ENCODE measurements at places on chromosomes 1 and 21.

- no peak for DNase-seq
Observed at GRCh38 chr1:226308166-226308722, 720 bp downstream of the LIN9 start.

GRCh38 chr1:172821609-172822274, 162.8 kb downstream of the FASLG start:
- DNase-seq, result no peak

DNA sequence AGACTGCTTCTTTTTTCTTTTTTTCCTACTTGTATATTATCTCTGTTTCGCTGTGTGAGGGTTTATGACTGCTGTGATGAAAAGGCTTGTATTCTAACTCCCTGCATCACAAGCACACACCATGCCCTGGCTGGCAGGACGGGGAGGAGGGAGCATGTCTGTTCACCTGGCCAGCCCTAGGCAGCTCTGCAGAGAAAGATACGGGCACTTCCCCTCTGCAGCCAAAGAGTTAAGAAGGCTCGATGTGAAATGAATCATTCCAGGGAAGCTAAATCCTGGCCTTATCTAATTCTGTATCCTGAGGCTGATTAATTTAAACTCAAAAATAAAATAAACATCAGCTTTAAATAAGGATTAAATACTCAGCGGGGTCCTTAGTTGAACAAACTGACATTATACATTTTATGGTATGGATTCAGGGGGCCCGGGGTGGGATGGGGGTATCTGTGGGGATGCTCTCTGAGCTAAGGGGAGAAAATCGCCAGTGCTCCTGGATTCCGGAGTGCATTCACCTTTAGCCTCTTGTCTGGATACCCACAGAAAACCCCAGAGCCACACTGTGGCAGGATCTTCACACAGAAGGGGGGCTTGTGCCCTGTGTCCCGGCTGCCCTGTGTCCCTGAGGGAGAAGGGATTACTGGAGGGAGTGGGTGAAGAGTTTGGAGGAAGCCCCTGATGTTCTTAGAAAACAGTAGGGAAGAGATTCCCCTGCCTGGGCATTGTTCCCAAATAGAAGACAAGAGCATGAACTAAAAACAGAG, 321.5 kb downstream of the NPHP4 start:
- no peak for DNase-seq

DNA sequence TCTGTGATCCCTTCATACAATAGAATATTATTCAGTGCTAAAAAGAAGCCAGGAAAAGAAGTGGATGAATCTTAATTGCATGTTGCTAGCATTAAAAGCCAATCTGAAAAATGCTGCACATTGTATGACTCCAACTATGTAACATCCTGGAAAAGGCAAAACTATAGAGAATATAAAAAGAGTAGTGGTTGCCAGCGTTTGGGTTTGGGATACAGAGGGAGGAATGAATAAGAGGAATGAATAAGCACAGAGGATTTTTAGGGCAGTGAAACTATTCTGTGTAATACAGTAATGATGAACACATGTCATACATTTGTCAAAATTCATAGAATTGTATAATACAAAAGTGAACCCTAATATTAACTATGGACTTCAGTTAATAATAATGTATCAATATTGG, 42.5 kb downstream of the GPR88 start:
- DNase-seq, result no peak

All from kidney (tissue), 22 donors.